ENCODE measurements at places on chromosomes 6 and 20.

GRCh38 chr6:134389658-134390057 lies 71.7 kb upstream of the SGK1 start:
- no peak for DNase-seq

GRCh38 chr6:89932245-89932802 lies 38.1 kb downstream of the GJA10 start:
- no peak for DNase-seq

DNA sequence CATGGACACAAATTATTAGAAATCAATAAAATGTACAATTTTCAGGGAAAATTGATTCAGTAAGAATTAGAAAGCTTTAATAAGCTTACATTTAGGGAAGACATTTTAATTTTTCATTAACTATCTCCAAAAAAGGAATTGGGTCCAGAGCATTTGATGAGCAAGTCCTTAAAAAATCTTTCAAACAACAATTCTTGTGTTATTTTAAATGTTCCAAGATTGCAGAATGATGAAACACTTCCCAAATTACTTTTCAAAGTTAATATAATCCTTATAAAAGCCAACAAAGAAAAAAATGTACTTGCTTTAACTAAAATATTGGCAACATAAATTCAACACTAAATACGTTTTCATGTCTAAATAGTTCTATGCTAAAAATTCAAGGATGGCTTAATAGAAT lies 102.0 kb downstream of the ADAT2 start:
- DNase-seq, result no peak

- no peak for DNase-seq
Observed at GRCh38 chr6:142764311-142764710, 180.7 kb downstream of the HIVEP2 start.

GRCh38 chr6:28134015-28134414 lies 7.7 kb upstream of the ZKSCAN8 start:
- DNase-seq, result no peak

GRCh38 chr20:24773751-24774201 lies 175.3 kb upstream of the CST7 start:
- DNase-seq, result no peak

DNA sequence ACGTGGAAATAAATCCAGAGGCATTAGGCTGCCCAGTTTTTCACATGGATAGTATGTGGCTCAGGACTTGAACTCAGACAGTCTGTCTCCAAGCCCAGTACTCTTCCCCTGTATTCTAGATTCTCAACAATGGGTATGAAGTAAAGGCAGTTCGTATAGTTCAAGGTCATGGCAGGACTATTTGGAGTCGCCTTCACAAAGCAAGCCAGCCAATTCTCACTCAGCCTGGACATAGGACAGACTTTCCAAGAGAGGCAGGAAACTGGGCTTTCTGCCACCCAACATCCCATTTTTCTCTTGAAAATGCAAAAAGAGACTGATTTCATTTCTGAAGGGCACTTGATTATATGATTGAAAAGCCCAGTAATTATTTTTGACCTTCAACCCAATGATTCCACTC lies 111.0 kb downstream of the EDN1 start:
- no peak for DNase-seq

- no peak for DNase-seq
Observed at GRCh38 chr6:89518352-89519055, 85.6 kb downstream of the ANKRD6 start.

GRCh38 chr6:28496099-28496779 lies 19.4 kb downstream of the GPX6 start:
- DNase-seq, result no peak

GRCh38 chr6:104855507-104855906 lies 4.2 kb downstream of the HACE1 start:
- DNase-seq, result no peak

DNA sequence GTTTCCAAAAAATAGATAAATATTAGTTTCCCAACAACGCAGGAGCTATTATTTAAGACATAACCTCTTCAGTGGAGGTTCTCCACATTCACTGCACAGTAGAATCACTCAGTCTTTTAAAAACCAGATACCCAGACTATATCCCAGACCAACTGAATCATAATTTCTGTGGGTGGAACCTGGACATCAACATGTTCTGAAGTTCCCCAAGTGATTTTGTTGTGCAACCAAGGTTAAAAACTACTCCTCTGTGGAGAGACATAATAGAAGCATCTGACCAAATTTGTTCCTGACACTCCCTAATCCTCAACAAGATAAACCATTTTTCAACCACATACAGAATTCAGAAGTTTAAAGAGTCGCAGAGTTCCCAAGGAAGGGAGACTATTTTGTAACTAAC lies 42.3 kb downstream of the STK38 start:
- no peak for DNase-seq

Data from stimulated activated CD8-positive, alpha-beta memory T cell treated with anti-CD3 and anti-CD28 coated beads, Interleukin-12 subunit alpha, Interleukin-12 subunit beta, amount 100 ng/mL, for 1 hour (primary cell).